Ecto neural progenitor cell (in vitro differentiated cells): ENCODE measurements at places on chromosomes 11 and 22.

- DNase-seq: no peak
These were observed 98.0 kb downstream of the PRR5L start for GRCh38 chr11:36394056-36394455.

- DNase-seq: peak; percentile 20
These were observed 14.4 kb upstream of the FXYD2 start for GRCh38 chr11:117838901-117839300.

- no peak for DNase-seq
These were observed 34.5 kb downstream of the TENM4 start for GRCh38 chr11:79406376-79406775.

DNA sequence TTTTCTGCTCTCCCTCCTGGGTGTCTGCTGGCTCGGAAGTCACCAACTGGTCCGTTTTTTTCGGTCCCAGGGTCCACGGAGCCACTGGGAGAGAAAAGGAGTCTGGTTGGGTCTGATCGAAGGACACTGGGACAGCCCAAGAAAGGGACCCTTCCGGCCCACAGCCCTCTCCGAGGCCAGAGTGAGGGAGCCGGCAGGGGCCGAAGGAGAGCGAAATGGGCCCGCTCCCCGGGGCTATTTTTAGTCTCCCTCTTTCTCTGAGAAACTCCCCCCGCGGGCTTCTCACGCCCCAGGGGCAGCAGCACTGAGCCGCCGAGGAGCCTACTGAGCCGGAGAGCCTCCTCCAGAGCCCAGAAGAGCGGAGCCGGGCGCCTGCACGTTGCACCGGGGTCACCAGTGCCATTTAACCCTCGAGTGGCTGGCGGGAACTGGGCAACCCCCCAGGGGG, 1.9 kb downstream of the ESAM start:
- DNase-seq: peak; percentile 56

DNA sequence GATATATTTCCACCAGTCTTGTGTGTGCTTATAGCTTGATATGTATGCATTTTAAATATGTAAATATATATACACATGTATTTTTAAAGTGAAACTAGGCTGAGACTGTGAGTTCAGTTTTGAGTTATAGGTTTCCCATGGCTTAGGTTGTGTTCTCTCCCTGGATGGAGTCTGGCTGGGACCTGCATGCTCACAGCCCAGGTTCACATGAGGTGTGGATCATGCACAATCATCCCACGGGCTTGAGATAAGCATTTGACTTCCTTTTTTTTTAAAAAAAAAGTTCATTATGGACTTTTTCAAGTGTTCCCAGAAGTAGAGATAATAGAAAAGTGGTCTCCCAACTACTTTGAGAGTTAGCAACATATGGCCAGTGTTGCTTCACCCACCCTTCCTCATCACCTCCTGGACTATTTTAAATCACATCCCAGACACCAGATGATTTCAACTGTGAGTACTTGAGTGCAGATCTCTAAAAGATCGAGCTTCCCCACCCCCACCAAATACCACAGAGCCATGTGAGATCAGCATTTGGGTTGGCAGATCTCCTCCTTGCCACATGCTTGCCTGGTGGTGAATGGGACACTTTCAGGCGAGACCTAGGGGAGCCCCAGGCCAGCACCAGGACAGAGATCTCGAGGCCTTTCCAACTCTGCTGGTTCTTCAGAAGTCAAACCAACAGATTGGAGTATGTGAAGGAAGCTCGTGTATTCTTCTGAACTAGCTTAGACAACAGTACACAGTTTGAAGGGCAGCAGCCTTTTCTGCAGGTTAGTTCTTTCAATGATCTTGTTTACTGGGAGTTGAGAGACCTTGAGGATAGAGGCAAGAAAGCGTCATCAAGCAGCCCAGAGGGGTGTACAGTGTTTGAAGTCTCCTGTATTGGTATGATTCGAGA, 15.9 kb downstream of the MED15 start:
- DNase-seq: no peak

DNA sequence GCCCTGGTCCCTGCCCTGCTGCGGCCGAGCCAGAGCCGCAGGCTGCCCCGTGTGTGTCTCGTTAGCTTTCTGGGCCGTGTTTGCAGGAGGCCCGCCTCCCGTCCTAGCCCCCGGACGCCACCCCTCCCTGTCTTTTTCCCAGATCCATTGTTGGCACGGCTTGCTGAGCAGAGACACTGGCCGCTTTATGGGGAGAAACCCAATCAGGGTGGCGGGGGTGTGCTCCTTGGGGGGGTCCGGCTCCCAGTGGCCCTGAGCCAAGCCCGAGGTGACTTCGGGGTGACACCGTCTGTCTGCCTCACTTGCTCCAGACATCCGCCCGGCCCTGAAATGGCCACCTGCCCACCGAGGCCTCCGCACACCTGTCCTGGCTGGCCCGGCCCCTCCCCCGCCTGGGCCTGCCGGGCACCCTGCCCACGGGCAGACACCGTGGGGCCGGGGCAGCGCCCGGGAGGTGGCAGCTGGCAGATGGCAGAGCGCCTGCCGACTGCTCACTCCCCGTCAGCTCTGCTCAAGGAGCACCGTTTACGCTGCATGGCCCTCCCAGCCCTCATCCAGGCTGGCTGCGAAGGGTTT, 43.1 kb upstream of the PPARA start:
- DNase-seq: no peak

- no peak for DNase-seq
These were observed 552.8 kb downstream of the BRD1 start for GRCh38 chr22:49274754-49275380.

- no peak for DNase-seq
These were observed 203.4 kb downstream of the CADM1 start for GRCh38 chr11:115300660-115301428.

- DNase-seq: no peak
These were observed 11.2 kb upstream of the DGKZ start for GRCh38 chr11:46335890-46336562.

- DNase-seq: no peak
These were observed at the start of gene C11orf86 for GRCh38 chr11:66974724-66975404. Gene C11orf86 (plus strand): TSS chr11:66975304. CDS start chr11:66975363, 59 bp downstream.

DNA sequence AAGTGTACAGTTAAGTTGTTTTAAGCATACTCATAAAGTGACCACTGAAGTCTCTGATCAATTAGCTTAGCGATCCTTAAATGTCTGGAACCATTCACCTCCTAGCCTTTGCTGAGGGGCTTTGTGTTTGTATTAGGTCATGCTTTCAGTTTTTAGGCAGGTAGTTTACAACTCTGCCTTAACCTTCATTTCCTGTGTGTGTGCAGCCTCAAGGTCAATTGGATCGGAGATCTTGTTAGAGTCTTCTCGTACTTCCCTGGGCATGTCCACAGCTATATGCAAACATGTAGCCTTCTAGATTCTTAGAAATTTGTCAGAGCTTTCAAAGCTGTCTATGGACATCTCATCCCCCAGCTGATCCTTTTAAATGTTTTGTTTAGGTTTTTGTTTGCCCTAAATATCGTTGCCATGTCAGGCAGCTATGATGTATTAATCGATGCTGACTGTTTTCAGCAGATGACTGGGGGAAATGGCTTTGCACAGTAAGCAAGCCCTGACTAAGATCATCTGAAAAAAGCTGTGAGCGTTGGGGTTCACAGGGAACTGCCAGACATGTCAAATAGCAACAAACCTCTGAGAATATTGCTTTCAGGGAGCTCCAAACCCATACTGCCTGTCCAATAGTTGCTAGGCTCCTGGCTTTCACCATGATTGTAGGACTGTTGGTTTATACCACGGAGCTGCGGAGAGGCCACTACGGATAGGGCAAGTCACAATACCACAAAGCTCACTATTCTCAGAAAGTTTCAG, 45.6 kb downstream of the GLYAT start:
- no peak for DNase-seq

DNA sequence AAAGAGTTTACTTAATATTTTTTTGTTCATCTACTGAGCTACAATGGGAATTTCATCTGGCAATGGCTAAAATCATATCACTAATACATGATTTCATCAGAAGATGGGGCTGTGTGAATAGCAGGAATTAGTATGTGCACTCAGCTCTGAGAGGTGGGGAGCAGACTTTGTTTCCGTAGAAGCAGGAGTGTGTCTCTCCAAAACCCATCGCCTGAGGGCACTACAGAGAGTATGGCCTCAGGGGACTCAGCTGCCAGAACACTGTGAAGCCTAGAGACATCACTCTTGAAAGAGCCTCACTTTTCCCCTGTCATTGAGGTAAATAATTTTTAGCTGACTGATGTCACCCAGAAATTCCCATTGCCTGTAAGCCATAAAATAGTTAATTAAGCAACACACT, 261.4 kb upstream of the ISX start:
- peak; percentile 54 for DNase-seq

DNA sequence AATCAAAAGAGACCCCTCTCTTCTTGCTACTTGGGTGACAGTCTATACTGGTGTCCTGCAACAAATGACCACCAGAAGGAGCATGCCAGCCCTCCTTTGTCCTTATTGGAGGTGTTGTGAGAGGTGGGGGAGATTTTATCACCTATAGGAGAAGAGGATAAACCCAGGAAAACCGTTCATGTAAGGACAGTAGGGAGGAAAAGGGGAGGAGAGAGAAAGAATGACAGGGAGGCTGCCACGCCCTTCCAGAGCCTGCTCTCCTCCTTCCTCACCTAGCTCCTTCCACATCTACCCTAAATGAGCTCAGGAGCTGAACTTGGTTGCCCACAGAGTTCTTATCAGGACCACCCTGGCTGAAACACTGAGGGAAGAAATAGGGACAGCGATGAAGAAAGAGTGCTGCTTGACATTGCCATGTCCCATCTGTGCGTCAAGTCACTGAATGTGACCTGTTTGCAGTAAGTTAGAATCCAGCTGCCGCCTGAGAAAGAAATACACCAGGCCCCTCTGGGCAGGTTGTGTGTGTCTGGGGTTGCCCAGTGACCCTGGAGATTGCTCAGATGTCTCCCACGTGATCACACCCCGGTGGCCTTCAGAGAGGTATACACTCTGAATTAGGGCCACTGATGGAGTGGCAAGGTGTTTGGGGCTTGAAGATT, 40.4 kb upstream of the ETS1 start:
- no peak for DNase-seq

DNA sequence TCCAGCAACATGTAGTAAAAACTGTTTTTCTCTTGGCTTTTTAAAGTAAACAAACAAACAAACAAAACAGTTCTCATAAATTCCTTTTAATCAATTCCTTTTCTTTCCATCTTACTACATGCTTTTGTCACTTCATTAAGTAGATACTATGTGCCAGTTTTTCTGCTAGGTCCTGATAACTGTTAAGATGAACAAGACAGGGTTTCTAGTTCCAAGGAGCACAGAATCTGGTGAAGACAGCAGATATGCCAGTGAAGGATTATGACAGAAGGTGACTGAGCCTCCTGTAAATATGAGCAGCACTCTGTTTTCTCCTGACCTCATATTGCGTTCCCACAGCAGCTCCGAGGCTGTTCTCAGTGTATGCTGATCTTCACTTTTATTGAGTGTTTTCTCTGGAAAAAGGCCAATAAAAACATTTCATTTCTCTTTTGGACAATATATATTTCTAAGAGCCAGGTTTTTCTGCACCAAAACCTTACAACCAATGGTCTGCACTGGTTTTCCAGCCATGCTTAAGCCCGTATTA, 45.8 kb downstream of the HEPHL1 start:
- DNase-seq: no peak

DNA sequence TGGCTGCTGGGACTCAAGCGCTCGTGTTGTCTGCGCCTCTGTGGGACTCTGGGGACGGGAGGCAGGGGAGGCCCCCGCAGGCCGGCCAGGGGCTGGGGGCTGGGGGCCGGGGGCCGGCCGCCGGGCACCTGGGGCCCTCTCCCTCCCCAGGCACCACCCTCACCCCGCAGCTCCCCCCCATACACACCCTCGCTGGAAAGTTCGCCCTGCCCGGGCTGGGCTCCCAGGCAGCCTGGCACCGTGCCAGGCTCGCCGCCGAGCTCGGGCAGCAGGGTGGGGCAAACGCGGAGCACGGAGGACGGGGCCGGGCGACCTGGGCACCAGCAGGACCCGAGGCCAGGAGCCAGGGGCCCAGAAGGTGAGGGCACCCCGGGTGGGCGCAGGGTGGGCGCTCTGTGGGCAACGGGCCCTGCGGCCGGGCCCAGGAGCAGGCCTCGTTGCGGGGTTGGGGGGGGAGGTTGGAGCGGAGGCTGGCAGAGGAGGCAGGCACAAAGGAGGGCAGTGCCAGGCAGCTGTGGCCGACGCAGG, 76.7 kb upstream of the WNT7B start:
- DNase-seq: no peak

DNA sequence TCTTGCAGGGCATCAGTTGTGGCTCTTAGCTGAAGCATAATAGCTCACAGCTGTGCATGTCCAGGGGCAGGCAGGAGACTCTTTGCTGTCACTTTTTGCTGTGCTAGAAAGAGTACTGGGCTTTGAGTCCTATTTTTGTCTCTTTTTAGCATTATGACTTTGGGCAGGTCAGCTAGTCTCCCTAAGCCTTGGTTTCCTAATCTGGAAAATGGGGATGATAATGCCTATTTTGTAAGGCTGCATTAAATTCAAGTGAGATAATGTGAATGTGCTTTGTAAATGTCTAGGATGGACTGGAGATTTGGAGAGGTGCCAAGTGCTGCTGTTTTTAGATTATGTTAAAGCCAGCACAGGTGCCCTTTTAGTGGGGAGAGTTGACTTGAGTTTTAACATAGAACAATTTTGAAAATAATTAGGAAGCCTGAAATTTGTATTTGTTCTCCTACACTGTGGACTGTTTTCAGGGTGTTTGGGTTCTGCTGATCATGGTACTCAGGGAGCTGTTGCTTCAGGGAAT, 19.1 kb downstream of the CABIN1 start:
- no peak for DNase-seq

DNA sequence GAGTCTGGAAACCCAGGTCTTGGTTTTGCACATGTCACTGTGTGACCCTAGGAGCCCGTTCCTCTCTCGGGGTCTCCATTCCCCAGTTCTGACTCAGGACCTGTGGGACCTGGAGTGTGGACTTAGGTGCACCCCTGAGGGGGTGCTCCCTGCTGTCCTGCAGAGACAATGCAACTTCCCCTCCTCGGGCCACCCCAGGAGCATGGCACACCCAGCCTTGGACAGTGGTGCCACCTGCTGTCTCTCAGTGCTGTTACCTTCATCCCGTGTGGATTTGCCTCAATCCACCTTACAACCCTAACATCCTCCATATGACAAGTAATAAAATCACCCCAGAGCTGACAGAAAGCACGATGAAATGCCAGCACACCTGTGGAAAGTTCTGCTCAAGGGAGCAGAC, 27.5 kb upstream of the CRYBB3 start:
- DNase-seq: no peak

GRCh38 chr11:8095371-8095770, 14.4 kb downstream of the TUB start:
- DNase-seq: peak; percentile 28

DNA sequence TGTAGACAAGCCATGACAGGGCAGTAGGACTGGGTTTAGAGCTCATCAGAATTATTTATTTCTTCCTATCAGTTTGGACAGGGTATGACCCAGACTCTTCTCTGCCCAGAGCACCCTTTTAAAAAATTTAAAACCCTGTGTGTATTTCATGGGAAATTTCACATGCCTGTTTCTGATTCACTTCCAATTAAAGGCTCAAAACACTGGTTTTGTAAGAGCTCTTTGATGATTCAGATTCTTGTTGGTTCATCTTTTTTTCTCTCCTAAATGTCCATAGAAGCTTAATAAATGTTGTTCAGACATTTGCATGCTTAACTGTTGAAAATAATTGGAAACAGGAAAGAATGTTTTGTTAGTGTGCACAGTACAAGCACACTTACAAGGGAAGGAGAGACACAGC, 13.8 kb downstream of the FLI1 start:
- DNase-seq: no peak

- no peak for DNase-seq
These were observed 134.1 kb downstream of the NAV2 start for GRCh38 chr11:19846654-19847305.
